ENCODE measurements at places on chromosomes 3 and 15.

GRCh38 chr3:196968233-196969133, at the start of gene PIGZ:
TSS of gene PIGZ (minus strand) at chr3:196968833. CDS start at chr3:196952031, 16,802 bp downstream.
- no peak for DNase-seq

DNA sequence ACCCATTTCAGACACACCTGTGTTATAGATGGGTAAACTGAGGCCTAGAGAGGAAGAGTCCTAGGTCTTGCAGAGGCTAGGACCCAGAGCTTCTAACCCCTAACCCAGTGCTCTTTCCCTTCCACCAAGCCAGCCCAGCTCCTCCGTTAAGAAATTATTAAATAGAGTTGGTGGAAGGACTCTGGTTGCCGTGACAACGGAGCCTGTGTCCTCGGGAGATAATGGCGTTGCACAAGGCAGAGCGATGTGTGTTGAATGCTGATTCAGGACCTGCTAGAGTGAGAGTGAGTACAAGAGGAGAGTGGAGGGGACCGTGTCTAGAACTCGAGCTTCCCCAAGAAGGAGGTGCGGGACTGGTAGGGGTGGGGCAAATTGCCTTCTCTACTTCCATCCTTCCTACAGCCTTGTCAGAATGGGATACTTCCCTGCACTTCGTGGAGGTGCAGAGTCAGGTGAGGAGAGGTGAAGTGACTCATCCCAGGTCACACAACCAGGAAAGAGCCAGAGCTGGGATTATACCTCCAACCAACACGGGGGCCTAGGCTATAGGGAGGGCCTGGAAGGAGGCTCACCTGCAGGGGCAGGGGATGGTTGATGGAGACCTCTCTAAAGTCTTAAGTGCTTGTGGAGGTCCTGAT, 8.6 kb downstream of the SLC6A1 start:
- peak; percentile 80 for DNase-seq

- peak; percentile 68 for DNase-seq
Measured at GRCh38 chr3:50278880-50279224, at the start of gene LSMEM2. TSS of gene LSMEM2 (plus strand) at chr3:50279087. CDS start at chr3:50279114, 27 bp downstream.

DNA sequence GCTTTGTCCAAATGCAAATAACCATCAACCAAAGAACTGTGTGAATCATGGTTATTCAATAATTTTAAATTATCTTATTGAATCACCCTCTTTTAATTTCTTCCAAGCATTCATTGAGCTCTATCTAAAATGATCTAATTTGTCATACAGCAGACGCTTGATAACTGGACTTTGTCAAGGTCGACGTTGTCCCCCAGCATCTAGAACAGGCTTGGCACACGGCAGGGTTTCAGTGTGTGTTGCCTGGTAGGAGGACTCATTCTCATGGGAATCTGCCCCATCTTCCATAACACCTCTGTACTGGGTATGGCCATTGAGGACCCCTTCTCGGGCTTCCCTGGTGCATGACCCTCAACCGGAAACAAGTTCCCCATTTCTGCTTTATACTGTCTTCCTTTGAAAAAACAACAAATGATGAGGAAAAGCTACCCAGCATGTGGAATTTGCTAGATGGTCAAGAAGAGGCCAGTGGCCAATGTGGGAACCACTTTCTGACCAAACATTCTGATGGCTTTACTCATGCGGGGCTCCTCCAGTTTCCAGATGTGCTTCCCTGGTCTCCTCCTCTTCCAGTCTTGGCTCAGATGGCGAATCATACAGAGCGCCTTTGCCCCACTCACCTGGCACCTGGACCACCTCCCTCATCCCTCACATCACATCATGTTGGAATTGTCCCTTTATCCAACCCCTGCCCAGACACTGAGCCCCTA, 41.7 kb upstream of the SEC22A start:
- no peak for DNase-seq

DNA sequence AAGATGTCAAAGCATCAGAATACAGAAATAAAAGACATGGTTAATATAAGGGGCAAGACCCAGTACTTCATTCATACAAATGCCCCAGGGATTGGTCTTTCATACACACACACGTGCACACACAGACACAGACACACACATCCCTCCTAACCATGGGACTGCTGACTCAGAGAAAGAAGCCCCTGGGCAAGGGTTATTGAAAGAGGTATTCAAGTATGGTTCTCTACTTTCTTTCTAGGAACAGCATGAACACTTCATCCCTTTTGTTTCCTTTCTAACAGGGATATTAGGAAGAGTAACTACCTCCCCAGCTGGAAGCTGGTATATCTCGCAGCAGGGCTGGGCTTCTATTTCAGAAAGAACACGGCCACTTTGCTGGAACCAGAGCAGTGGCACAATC, 33.2 kb upstream of the ZFAND6 start:
- no peak for DNase-seq

GRCh38 chr15:57861815-57862586, 155.5 kb downstream of the POLR2M start:
- no peak for DNase-seq

DNA sequence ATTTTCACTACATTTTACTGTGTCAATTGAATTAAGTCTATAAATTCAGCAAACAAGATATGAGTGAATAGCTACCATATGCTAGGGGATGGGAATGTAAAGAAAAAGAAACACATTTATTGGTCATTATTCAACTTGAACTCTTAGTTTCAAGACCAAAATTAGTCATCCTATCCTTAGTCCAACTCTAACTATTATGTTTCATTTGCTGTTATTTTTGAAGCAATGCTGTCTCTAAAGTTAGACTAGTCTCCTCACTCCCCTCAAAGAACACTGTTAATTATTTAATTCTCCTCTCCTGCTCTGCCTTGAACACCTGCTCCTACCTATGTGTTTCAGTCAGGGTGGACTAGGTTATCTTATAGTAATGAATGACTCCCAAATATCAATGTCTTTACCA, 920.9 kb downstream of the TUSC7 start:
- no peak for DNase-seq

- no peak for DNase-seq
Measured at GRCh38 chr3:31908391-31909097, 72.5 kb downstream of the OSBPL10 start.

DNA sequence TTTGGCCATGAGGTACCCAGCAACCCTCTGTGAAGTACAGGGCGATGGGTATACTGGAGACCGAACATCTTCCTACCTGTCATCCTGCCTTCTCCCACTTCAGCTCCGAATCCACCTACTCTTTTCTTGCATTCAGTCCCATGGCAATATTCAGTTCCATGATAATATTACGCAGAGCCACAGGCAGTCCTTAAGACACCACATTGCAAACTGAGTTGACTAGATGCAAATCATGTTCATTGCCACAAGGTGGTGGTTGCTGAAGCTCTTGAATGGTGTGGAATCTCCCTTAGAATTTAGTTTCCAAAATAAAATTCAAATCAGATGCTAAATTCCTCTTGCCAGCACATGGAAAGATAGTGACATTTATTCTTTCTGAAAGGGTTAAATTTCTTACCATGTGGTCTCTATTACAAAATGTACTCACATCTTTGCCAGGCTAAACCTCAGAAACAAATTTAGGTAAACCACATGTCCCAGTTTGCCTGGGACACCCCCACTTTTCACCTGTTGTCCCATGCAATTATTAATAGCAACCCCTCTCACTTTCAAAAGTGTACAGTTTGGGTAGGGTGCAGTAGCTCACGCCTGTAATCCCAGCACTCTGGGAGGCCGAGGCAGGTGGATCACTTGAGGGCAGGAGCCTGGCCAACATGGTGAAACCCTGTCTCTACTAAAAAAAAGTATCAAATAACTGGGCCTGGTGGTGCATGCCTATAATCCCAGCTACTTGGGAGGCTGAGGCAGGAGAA, 1.7 kb upstream of the NME9 start:
- DNase-seq: no peak

GRCh38 chr3:106263011-106263410, 394.2 kb upstream of the CBLB start:
- no peak for DNase-seq

GRCh38 chr15:31215490-31216214, 111.0 kb upstream of the KLF13 start:
- peak; percentile 74 for DNase-seq

GRCh38 chr15:73781038-73781925, 28.1 kb upstream of the INSYN1 start:
- DNase-seq: no peak

- DNase-seq: no peak
Measured at GRCh38 chr15:95086531-95087252, 855.3 kb downstream of the MCTP2 start.

GRCh38 chr15:56028430-56028829, 35.0 kb upstream of the NEDD4 start:
- no peak for DNase-seq

- no peak for DNase-seq
Measured at GRCh38 chr3:56003129-56003528, 465.1 kb downstream of the ERC2 start.

All from globus pallidus (tissue), 1 donor.